SJSA1 (cell line): ENCODE measurements at places on chromosomes 5 and 9. TPM values are rescaled to one million over a fixed set of nuclear protein-coding genes. Genes with fewer than 3 reads are reported as not detected.
A peak's percentile ranks its signal among the peaks of the same experiment; 100 is the strongest.

GRCh38 chr5:42930934-42931333, 109.2 kb downstream of the ANXA2R start:
- no peak for DNase-seq

- no peak for DNase-seq
Measured at GRCh38 chr5:68296895-68297294, 81.3 kb downstream of the PIK3R1 start.

DNA sequence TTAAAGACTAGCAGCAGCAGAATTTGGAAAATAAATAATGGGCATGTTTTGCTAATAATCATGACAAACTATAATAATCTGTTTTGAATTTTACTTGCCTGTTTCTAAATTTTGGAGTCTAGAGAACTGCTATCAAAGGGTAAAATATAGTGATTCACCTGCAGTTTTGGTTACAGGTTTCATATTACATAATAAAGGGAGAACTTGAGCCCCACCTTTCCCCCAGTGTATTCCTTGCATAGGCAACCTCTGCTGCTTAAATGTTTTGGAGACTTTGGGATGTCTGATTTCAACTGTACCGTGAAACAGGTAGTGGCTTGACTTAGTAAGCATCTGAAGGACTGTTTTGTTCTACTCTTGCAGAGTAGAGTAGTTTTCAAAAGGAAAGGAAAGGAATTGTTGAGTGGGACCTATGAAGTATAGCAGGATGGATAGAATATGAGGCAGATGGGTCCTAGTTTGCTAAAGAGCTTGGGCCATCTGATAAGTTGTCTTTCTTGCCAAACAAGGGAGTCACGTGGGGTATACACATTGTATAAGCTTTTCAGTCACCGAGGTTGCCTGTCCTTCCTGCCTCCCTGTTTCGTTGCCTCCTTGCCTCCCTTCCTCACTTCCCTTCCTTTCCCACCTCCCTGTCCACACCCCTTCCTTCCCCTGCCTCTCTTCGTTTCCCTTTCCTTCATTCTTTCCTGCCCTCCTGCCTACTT, 19.1 kb downstream of the CREBRF start:
- no peak for DNase-seq

DNA sequence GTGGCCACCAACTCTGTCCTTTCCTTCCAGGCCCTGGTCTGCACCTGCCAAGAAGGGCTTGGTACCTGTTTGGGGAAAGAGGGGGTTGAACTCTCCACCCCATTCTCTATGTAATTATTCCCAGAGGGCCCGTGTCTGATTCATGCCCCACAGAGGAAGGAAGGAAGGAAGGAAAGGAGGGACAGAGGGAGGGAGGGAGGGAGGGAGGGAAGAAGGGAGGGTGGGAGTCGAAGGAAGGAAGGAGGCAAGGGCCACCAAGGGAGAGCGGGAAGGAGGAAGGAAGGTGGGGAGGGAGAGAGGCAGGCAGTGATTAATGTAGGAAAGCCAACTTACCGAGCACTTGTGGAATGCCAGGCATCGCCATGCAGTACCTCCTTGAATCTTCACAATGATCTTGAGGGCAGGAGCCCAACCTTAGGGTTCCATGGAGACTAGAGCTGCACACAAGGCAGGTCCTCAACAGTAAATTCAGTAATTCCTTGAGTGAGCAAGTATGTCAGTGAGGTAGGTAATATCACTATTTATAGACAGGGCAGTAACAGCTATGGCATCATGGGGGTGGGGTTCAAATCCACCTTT, 75.8 kb downstream of the FGF18 start:
- DNase-seq, result peak; percentile 76

DNA sequence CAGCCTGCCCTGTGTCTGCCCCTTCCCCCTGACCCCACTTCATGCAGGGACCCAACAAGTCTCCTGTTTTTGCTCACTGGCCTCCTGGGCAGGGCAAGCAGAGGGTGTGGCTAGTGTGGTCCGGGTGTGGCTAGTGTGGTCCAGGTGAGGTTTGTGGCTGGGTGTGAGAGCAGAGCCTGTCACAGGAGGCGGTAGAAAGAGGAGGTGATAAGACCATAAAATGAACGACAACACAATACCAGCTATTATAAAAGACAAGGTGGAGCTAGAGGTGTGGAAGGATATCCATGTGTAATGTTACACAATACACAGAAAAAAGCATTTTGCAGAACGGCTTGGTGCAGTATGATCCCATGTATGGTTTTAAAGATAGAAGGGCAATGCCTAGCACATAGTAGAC, 23.3 kb downstream of the SPRY4 start:
- no peak for DNase-seq

RMI1 gene
- total RNA-seq, result 1.9 and 6.6 TPM in 2 replicates

PRDM9 gene
- total RNA-seq, result not detected in 2 replicates

CCL27 gene
- total RNA-seq, result not detected in 2 replicates

CCDC192 gene
- total RNA-seq, result not detected in 2 replicates
